ENCODE measurements at places on chromosomes 6 and 20.

- DNase-seq, result no peak
Measured at GRCh38 chr20:54267483-54268003, 59.7 kb downstream of the PFDN4 start.

DNA sequence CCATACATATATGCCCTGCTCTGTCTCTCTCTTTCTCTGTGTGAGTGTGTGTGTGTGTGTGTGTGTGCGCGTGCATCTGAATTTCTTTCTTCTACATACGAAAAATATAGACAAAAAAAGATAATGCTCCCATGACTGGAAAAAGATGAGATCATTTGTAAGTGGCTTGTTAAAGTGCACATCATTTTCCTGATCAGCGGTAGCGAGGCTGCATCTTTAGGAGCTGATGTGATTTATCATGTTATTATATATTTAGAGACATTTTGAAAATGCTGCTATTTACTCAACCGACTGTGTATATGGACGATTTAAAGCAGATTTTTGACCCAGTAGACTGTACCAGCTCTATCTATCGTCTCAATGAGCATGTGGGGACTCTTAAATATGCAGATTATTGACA, 265.3 kb downstream of the TSHZ2 start:
- no peak for DNase-seq

DNA sequence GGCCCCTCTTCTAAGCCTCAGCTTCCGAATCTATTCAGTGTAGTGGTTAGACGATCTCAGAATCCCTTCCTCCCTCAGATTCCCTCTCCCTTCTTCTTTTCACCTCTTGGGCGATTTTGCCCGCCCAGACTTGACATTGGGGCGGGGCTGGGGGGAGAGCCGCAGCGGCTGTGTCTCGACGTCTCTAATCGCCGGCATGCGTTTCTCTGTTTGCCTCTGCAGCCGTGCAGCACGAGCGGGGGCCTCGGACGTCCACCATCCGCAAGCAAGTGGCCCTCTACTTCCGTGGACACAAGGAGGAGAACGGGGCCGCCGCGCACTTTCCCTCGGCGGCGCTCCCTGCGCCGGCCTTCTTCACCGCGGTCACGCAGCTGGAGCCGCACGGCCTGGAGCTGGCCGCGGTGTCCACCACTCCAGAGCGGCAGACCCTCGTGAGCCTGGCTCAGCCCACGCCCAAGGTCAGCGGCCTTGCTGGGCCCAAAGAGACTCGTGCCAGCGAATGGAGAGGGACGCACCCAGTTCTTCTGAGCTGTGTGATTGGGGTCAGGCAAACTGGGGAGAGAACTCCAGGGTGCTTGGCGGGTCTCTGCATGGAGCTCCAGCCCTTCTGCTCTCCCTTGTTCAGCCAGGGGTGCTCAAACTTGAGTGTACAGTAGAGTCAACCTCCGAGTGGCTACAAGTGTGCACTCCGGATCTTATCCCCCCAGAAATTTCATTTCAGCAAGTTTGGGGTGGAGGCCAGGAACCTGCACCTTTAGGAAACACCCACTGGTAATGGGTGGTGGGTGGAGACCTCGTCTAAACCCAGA, 10.7 kb downstream of the NR2E1 start:
- DNase-seq, result no peak

DNA sequence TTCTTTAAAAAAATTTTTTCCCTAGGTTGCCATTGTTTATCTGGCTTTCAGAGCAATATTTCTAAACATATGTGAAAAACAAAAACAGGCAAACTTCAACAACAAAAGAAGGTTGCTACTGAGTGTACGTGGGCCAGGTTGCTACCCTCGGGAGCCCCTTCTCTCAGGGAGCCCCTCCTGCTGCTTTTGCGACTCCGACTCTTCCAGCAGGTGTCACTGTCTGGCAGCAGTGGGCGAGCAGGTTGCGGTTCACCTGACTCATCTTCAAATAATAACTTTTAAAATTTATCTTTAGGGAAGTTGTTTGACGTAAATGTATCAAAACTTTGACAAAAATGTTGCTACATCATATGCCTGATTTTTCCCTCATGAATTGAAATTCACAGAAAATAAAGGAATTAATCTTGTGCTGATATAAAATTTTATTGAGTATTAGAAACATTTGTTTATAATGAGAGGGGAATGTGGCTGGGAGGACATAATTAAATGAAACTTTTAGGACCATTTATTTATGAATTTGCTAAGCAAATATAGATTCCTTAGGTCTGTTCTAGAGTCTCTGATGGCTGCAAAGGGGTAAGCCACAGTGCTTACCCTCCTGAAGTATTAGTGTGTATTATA, 138.8 kb downstream of the HIVEP1 start:
- DNase-seq, result no peak

DNA sequence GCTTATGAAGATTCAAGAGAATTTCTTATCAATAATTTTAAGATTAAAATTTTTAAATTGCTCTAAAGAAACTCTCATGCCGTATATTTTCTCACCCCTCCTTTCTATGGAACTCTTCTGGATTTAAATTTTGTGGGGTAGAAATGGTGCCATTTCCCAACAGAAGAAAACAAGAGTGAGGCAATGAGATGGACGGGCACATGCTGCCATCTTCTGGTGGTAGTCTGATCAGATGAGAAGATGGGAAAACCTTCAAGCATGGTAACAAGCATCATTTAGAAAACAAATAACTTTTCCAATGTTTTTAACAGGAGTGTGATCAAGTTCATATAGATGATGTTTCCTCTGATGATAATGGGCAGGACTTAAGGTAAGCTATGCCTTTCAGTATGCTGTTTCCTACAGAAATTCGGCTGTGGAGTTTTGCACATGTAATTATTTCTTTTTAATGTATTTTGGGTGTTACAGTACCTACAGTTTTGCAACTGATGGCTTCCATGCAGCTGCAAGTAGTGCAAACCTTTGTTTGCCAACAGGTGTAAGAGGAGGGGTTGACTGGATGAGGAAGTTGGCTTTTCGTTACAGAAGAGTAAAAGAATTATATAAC, 271.4 kb downstream of the EYA4 start:
- no peak for DNase-seq

DNA sequence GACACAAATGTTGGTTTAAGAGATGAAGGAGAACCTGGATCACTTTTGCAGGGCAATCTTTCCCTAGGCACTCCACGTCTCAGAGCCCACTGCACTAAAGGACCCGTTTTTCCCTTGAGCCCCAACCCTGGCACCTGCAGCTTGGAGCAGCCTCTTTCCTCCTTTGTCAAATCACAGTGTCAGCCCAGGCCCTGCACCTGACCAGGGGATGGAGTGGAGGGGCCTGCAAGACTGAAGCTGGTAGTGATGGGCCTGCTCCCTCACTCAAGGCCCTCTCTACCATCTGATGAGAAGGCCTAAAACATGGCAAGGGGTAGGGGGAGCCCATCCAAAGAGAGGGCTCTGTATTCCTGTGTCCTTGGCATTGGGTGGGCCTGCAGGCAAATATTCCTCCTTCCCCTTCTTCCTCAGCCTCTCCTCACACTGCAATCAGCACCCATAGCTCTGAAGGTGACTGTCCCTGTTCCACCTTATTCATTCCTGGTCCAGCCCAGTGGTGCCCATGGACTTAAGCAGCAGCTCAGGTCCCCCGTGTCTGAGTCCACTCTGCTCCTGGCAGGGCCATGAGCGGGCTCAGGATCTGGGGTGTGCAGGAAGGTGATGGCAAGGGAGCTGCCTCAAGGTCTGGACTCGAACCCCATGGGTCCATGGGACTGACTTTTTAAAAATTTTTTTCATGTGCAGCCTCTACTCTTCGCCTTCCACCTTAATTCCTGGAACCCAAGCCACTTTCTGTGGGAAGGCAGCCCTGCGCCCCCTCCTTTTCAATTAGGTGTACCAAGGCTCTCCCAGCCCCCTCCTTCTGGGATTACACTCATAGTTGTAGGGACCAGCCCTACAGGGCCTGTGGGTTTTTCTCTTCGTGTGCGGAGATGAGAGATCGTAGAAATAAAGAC, 6.7 kb downstream of the RAET1G start:
- no peak for DNase-seq

DNA sequence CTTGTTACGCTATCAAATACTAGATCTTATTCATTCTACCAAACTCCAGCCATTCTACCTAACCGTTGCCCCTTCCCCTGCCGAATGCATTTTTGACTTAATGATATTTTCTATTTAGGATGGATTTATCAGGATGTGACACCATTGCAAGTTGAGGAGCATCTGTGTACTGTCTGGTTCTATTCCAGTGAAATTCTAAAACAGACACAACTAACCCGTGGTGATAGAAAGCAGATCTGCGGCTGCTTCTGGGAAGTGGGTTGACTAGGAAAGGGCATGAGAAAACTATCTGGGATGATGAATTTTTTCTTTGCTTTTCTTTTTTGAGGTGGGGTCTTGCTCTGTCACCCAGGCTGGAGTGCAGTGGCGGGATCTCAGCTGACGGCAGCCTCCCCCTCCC, 20.7 kb upstream of the SRC start:
- DNase-seq, result no peak

GRCh38 chr20:47007826-47008655, 113.4 kb downstream of the EYA2 start:
- DNase-seq, result no peak

- DNase-seq, result no peak
Measured at GRCh38 chr6:8000636-8001035, 63.6 kb downstream of the BLOC1S5 start.

- no peak for DNase-seq
Measured at GRCh38 chr6:75656479-75656878, 54.8 kb downstream of the SENP6 start.

DNA sequence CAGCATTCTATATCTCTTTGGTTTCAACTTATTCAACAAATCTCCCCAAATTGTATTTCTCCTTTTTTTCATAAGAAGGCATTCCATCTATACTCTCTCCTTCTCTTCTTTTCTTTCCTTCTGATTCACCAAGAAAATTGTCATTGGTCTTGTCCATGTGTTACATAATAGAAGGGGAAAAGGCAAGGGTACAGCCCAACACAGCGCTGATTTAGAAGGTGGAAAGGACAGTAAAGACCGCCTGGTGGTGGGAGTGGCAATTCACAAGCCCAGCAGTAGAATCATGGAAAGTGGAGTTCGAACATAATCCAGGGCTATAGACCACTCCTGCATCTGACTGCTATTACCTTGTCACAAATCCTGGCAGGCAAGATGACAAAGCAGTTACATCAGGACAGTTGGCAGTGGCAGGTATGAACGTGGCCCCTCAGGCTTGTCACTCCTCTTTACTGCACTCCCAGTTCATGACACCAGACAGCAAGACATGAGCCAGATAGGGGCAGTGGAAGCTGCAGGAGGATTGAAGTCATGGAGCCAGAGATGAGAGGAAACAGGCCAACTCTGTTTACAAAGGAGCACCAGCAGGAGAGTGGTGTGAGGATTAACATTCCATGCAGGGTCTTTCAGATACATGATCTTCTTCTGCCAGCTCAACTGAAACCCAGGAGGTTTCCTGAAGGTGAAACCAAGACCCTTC, 2.1 kb upstream of the TNFAIP3 start:
- DNase-seq, result no peak

DNA sequence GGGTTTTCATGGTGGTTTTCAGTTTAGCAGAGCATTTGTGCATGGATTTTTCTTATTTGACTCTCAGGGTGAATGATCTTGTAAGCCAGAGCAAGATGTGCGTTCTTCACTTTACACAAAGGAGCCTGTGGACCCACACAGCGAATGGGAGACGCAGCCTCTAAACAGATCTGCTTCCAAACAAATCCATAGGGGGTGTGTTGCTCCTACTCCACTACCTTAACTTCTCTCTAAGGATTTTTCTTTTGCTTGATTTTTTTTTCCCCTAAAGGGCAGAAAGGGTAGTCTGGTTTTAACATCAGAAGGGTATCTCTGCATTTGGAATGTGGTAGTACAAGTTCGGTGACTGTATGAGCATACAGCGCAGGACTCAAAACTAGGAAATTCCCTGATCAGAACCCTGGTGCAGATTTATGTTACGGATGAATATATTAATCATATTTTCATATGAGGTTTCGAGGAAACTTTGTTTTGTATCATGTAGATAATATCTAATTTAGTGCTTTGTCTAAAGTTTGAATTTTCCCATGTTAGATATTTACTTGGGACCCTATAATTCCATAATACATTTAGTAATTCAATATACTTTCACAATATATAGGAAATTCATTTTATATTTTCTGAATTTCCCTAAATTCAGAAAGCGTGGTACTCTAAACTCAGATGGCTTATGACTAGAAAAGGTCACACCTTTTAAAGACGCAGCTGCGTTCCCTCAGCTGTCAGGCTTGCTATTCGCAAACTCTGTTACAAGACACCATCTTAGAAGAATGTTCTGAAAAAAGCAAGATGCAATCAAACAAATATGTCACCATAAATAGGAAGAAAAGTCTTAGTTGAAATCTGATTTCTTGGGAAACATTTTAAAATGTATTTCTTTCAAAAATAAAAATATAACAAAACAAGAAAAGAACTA, 196.9 kb downstream of the TMEM242 start:
- DNase-seq, result no peak

GRCh38 chr20:47320990-47321805, 35.3 kb downstream of the ZMYND8 start:
- no peak for DNase-seq

GRCh38 chr6:166724576-166724975, 97.5 kb upstream of the RPS6KA2 start:
- DNase-seq, result no peak

DNA sequence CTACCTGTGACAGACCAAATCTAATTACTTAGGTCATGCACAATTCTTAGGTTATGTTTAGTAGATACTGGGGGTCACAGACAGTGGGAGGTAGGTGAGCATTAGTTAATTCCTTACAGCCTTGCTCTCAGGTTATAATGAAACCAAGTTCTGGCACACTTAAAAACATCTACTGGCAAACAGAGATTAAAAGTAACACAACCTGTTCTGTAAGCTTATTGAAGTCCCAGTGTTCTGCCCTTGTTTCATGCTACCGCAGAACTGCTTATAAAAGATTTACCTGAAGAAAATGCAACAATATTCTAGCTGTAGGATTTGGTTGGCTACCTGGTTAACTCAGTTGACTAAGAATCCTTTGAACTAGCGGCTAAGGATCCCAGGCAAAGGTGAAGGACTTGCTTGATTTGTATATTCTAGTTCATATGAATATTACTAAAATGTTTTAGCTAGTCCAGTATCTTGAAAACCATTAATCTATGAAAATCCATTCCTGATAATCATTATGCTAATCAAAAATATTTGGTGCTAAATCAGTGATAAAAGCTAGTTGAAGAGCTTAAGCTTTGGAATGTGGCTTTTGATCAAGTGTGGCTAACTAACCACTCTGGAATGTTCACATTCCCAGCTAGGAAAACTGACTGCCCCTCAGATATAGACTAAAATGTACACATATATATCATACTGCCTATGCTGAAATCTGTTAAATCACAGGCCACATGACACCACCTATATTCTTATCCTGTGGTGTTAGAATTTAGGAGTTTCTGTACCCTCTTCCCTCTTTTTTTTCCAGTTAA, 7.2 kb downstream of the PEX3 start:
- DNase-seq, result no peak

All from NCI-H1694 (cell line).